ENCODE measurements at places on chromosomes 1 and 21.

- no peak for DNase-seq
Measured at GRCh38 chr1:54323921-54324250, 82.3 kb downstream of the SSBP3 start.

DNA sequence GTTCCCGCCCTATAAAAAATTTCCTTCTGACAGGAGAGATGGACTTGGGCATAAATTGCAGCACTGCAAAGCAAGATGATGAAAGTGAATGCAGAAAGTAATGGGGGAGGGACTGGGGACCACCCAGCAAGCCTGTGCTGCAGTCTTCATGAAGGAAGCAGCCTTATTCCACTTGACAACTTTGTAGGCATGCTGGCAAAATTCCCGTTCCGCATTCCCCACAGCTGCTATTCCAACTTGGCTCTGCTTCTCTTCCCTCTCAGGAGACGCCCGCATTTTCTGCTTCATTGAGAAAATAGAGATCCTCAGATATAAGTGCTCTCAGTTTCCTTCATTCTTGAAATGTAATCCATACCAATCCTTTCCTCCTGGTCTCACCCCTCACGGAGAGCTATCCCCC is 2.4 kb downstream of the HMGB4 start:
- DNase-seq: no peak

GRCh38 chr1:208536212-208536611 is 292.0 kb upstream of the PLXNA2 start:
- DNase-seq: no peak

GRCh38 chr1:33823401-33823800 is 40.5 kb upstream of the HMGB4 start:
- DNase-seq: no peak

DNA sequence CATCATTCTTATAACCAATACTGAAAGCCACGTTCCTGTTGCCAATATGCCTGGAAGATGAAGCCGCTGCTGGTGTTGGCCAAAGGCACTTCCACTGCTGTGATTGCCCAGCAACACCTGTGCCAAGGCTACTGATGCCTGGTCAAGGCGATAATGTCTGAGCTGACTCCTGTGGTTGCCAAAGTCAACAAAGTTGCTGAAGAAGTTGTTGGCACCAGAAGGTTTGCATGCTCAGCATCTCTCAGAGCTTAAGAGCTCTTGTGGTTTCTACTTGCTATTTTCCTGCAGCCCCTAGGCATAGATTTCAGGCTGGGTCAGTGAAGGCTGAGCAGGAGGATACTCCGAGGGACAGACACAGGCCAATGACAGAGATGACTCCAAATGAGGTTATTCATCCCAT is 63.4 kb upstream of the RAB3GAP2 start:
- no peak for DNase-seq

DNA sequence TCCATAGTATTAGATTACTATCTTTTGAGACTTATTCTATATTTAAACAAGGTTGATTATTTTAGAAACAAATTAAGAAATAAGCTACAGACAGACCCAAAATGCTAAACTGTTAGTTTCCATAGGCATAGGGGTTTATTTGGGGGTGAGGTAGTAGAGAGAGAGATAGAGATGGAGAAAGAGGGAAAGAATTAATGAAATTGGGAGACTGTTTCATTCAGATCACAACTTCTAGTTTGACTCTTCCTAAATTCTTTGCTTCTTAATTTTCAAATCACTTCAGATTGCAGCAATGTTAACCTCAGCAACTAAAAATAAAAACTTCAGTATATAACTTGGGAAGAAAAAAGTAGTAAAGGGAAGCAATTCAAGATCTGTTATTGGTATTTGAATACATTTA is 3.4 kb downstream of the JUN start:
- DNase-seq: no peak

DNA sequence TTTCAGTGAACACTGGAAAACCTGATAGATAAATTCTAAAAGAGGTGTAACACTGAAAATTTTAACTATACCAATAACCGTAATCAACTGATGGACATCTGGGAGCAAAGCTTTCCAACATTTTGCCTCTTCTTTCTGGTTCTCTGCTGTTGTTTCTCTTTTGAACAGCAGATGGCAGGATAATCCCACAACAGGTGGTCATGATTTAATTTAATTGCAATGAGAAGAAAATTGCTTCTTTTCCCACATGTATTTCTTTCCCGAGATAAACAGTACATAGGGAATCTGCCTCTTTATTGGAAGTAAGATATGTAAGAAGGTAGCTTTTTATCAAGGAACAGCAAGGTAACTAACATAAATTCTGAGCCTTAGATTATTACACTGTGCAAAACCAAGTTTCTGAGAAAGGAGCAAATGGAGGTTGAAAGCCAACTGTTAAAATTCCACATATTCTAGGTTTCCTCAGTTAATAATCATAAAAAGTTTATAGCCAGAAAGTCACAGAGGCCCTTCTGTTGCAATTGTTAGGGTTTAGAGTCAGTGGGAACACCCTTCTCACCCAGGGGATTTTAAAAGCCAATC is 72.9 kb downstream of the RPS6KA1 start:
- DNase-seq: no peak

GRCh38 chr1:98292994-98293393 is 368.5 kb upstream of the SNX7 start:
- DNase-seq: no peak

DNA sequence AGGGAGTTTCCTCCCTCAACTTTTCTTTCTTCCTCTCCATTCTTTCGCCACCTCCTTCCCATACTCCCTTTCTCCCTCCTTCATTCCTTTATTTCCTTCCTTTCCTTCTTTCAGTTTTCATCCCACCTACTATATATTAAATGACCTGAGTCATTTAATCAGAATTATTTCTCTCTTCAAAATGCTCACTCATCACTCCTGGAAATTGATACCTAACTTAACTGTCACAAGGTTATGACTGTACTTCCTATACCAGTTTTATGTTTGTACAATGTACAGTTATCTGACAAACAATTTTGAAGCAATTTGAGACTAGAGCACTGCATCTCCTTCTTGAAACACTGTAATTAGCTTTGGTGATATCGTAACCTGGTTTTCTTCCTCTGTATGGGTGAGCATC is 41.4 kb downstream of the NEXN start:
- DNase-seq: no peak

GRCh38 chr1:32239790-32240139 is 7.3 kb upstream of the FAM167B start:
- DNase-seq: no peak

- DNase-seq: no peak
Measured at GRCh38 chr1:159921251-159921650, 4.1 kb downstream of the TAGLN2 start.

DNA sequence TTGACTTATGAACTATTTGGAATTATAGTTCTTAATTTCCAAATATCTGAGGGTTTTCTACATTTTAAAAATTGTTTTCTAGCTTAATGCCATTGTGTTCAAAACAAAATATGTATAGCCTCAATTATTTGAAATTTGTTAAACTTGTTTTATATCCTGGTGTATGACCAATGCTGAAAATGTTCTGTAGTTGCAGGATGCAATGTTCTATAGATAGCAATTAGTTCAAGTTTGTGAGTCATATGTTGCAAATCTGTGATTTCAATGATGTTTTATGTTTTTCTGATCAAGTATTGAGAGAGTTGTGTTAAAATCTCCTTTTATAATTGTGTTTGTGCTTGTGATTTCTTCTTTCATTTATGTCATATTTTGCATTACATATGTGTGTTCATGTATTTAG is 517.5 kb downstream of the ADGRL2 start:
- DNase-seq: no peak

DNA sequence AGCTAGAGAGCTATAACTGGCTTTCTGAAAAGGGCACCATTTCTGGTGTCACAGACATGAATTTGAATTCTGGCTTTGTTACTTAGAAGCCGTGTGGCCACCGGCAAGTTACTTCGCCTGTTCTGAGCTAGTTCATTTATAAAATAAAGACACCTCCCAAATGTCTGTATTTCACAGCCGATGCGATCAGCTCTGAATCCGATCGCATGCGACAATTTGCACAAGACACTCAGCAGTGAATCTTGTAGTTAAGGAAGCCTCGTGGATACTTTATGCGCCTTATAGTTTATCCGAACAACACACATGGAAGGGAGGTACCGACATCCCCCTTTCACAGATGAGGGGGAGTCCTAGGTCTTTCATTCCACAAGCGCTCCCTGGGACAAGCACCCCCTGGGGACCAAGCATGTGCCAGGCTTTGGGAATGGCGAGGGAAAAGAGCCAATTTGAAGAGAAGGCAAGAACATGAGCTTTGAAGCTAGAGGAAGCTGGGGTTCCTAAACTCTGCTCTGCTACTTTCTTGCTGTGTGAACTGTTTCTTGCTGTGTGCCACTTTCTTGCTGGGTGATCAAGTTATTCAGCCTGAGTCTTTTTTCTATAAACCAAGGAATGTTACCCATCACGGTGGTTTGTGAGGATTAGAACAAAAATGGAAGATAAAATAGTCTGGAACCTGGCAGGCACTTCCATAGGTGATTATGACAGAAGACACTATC is 3.9 kb downstream of the ID3 start:
- DNase-seq: no peak

DNA sequence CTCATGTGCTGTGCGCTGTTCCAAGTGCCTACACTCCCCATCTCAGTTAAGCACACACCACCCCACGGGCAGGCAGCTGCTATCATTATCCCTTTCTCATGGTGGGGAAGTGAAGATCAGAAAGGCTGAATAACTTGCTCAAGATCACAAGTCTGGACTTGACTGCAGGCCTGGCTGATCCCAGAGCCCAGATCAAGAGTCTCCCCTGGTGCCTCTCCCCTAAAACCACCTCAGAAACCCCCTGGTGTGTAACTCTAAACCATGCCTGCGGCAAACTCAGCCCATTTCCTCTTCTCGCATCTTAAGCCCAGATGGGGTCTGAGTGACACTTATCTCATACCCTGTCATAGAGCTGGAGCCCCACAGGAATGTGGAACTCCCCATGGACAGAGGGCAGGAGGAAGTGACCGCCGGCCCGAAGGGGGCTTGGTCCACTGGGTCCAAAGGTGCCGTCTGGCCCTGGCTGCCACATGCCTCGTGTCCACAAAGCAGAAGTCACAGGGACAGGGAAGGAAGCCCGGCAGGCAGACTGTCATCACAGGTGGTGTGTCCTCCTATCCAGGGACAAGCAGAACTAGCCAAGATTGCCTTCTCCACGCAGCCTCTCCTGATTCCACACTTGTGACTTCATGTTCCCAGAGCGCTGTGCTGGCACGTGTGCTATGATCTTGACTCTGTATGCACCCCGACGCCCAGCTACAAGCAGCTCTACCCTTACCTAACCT is 92.1 kb downstream of the SYF2 start:
- no peak for DNase-seq

DNA sequence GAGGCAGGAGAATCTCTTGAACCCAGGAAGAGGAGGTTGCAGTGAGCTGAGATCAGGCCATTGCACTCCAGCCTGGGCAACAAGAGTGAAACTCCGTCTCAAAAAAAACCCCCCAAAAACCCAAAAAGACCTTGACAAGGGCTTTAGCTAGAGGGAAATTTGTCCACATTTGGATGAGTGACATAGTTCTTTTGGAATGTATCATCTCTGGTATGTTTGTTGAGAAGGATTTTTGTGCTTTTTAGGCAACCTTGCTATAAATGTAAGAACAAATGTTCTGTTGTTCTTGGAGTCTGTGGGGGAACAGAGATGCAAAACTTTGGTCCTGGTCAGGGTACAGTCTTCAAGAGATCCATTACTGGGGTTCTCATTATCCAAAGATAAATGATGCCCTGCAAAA is 28.9 kb downstream of the INAVA start:
- DNase-seq: no peak

- no peak for DNase-seq
Measured at GRCh38 chr1:161981126-161981525, 42.5 kb downstream of the OLFML2B start.

GRCh38 chr1:179744401-179745130 is 1.5 kb downstream of the FAM163A start:
- no peak for DNase-seq

DNA sequence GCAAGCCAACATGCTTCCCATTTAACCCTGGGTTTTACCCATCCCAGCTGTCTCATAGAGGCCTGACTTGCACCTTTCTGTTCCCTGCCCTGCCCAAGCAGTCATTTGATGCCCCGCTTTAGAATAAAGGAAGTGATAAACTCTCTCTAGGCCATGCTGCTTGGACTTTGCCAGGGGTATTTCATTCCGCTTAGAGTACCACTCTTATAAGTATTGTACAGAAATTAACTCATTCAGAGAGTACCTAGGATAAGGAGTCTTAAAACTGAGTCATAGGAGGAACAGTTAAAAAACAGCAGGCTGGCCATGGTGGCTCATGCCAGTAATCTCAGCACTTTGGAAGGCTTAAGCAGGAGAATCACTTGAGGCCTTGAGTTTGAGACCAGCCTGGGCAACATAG is 21.0 kb upstream of the LYST start:
- no peak for DNase-seq

DNA sequence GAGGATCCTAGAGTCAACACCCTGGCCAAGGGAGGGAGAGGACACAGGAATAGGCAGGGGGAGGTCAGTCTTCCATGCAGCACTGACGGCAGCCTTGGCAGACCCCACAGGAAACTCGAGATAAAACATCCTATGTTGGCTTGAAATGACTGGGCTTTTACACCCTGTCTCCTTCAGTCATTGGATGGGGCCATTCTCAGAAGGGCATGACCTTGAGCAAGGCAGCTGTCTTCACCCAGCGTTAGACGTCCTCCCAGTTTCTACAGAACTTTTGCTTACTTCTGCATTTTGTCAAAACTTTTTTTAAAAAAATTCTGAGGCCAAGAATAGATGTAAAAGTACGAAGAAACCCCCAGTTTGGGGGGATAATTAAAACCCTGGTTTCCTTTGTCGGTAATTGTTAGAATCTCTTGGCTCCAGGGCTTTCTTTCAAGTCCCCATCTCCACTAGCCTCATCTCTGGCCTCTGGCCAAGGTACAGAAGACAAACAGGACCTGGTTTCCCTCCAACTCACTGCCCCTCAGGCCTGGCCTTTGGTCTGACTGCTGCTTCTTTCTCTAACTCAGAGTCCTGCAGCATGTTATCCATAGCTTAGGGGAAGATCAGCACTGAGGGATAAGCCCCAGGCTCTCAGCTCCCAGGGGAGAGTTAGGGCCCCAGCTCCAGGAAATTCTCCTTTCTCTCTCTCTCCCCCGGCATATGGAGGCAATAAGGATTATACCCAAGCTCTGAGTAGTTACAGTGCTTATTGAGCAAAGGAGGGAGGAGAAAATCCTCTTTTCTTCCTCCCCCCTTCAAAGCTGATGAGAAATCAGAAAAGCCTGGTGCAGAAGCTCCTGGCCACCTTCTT is 51.6 kb upstream of the KCND3 start:
- no peak for DNase-seq

GRCh38 chr1:70353601-70354331 is 756 bp downstream of the ANKRD13C start:
- no peak for DNase-seq

GRCh38 chr1:153441238-153441755 is 19.2 kb downstream of the S100A7 start:
- DNase-seq: no peak

Measured in T-helper 2 cell (primary cell).